ENCODE measurements at places on chromosomes 6 and 20.

- no peak for DNase-seq
Measured at GRCh38 chr6:5713519-5713918, 293.2 kb downstream of the NRN1 start.

DNA sequence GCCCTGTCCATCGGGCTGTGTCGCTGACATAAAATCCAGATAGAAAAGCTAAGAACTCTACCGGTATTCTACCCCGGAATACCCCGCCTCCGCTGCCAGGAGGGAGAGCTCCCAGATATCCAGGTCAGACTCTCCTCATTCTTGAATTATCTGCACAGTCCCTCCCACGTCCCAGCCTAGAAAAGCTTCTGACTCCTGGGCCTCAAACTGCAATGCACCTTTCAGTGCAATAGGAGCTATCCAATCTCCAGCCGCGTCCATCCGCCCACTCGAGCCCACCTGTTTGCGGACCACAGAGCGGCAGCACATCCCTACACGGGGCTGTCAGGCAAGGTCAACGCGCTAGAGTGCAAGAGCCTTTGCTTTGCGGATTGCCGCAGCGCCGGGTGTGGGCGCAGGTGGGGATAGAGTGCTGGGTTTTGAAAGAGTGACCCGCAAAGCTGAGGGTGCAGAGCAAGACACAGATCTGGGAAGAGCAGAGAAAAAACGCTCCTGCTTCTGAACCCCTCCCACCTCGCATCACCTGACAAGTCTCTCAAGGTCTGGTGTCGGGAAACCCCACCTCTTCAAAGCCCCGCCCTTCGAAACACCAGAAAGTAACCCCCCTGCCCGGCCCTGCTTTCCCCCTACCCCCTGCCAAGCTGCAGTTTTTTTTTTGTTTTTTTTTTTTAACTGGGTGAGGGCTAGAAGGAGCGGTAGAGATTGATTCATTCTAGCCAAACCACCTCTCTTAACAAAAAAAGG lies 1.3 kb downstream of the TAPBP start:
- DNase-seq = no peak

DNA sequence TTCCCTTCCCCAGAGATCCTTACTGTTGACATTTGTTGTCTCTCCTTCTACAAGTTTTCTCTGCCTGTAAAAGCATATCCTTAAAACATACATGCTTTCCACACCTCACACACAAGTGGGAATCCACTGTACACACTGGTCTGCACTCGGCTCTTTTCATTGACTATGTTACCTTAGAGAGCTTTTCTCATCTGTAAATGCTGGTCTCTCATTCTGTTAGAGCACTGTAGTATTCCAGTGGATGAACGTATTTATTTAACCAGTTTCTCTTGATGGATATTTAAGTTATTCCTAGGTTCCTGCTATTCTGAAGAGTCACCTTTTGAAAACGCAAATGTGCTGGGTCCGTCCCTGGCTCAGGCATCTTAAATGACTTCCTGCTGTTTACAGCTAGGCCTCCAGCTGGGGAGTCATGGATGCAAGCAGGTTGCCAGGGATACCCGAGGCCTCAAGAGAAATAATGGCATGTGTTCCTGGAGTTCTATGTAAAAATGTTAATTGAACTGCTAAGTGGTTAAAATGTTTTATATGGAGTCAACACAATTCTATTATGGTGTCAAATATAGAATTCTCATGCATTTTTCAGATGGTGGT lies 61.1 kb upstream of the TGM3 start:
- DNase-seq = no peak

DNA sequence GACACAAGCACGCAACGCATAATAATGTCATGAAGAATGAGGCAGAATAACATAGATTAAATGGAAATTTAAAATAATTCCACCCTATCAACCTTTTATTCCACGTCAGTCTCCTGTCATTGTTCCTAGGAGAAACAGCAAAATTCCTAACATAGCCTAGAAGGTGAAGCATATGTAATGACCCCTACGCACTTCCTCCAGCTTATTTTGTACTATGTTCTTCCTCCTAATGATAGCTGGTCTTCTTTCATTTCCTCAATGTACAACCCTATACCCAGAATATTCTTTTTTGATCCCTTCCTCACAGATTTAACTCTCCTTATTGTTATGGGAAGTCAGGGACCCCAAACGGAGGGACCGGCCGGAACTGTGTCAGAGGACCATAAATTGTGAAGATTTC lies 122.0 kb upstream of the CARMIL1 start:
- no peak for DNase-seq

- DNase-seq = no peak
Measured at GRCh38 chr6:95413789-95414188, 163.5 kb upstream of the MANEA start.

GRCh38 chr6:134381959-134382358 lies 64.0 kb upstream of the SGK1 start:
- no peak for DNase-seq

DNA sequence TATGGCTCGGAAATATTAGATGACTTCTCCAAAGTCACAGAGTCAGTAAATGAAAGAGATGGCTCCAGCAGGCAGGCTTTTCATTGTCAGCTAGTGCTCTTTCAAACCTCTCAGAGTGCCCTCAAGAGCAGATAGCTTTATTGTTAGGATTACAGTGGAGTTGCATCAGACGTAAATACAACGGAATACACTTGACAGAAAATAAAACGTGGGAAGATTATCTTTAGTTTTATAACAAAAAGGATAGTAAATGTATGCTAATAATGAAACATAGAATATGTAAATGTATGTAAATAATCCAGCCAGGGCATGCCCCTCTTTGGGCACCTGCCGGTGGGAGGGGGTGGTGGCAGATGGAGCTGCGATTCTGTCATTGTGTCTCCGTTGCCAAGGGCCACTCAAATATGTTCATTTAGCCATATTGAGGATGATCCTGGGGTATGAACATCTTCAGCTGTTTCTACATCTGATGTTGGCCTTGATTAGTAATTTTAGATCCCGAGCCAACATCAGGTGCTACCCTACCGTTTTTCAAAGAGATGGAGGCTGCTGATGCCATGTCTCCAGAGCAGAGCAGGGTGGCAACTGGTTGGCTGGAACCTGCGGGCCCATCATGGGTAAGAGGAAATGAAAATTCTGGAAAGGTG lies 358.3 kb upstream of the SULF2 start:
- no peak for DNase-seq

DNA sequence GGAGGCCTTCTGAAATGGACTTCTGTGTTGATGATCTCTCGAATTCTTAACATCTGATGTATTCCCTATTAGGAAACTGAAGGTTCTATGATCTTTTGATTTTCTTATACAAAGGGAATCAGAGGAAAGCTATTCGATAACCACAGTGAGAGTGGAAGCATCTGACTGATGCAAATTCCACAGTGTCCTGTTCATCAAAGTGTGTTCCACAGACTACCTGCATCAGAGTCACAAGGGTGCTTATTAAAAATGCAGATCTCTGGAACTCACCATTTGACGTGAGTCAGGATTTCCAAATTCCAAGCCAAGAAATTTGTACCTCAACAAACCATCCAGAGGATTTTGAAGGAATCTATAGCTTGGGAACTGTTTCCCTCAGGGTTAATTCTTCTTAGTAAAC lies 4.4 kb upstream of the MEP1A start:
- no peak for DNase-seq

DNA sequence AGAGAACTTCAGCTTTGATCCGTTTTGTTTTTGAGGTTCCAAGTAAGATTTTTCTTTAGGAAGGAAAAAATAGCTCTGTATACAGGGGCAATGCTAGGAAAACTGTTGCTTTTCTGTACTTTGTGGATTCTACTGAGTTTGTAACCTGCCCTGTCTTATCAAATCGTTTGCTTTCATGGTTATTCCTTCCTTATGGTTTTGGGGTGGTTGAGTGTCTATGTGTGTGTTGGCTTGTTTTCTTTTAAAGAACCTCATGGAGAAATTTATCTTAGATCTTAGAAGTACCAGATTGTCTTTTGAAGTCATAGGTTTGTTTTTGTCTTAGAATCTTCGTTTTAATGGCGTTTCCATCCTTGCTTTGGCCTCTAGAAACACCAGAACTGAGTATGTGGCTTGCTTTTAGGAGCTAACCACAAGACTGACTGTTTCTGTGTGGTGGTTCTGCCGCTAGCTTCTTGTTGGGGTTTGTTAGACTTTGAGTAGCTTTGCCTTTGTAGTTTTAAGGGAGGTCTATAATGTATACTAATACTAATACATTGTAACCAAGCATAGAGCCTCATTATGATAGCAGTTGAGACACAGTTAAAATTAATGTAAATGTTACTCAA lies 86.8 kb downstream of the RPP40 start:
- DNase-seq = no peak

- DNase-seq = no peak
Measured at GRCh38 chr6:24019830-24020229, 106.2 kb upstream of the NRSN1 start.

GRCh38 chr20:62202083-62202395 lies 18.0 kb downstream of the HRH3 start:
- no peak for DNase-seq

DNA sequence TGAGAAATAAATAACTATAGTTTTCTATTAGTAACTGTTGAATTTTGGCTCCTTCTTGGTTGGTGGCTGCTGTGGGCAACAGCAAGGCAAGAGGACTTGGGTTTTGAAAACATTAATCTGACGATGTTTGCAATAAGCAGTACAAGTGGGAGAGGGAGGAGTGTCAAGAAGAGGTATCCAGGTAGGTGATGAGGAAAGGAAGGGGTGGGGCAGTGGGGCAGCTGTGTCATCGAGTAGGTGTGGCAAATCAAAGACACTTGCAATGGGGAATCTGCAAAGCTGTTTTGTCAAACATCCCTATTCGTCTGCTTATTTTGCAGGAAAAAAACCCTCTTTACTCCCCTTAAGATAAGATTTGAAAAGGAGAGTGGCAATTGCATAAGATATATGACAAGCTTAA lies 171.9 kb upstream of the MAP3K7 start:
- no peak for DNase-seq

DNA sequence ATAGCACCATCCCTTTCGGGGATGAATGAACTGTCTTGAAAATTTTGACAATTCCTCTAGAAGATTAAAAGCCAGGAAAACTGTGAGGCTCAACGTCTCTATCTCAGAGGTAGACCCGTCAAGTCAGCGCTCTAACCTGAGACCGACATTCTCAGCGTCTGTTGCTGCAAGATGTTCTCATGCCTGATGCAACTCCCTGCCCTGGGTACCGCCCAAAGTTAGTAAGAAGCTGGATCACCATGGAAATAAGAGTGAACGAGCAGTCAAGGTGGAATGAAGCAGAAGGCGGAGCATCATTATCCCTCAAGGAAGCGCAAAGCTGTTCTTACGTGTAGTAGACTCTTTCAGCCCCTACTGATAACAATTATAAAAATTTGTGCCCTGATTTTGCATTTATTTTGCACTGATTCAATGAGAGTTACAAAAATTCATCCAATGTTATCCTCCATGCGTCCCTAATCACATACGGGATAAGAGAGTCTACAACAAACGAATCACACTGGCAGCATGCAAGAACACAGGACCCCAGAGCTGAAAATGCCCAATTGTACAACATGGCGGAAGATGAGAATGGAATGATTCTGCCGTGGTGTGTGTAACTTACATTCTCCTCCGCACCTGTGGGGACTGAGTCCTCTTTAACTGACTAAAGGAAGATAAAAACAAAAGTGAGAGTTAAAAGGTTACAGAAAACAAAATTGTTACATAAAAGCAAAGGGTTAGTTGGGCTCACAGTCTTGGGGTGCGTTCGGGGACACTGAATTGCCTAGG lies 95.4 kb downstream of the BCAS1 start:
- DNase-seq = no peak

- no peak for DNase-seq
Measured at GRCh38 chr6:43890197-43891062, 120.4 kb downstream of the VEGFA start.

DNA sequence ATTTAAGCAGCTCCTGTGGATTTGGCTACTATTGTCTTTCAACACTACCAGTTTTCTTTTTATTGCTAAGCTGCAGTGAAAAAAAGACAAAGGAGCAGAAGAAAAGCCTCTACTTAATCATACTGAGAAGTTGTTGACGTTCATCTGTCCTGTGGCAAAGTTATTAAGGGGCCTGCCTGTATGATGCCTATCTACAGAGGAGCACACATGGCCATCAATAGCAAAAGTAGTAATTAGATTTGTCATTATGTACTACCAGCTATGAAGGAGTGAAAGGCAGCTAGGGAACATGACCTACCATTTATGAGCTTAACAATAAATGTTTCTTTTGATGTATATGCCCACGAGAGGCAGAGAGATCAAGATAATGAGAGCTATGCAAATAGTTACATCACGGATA lies 620.9 kb downstream of the PHF3 start:
- no peak for DNase-seq

GRCh38 chr6:151004383-151005024 lies 139.0 kb downstream of the MTHFD1L start:
- no peak for DNase-seq

DNA sequence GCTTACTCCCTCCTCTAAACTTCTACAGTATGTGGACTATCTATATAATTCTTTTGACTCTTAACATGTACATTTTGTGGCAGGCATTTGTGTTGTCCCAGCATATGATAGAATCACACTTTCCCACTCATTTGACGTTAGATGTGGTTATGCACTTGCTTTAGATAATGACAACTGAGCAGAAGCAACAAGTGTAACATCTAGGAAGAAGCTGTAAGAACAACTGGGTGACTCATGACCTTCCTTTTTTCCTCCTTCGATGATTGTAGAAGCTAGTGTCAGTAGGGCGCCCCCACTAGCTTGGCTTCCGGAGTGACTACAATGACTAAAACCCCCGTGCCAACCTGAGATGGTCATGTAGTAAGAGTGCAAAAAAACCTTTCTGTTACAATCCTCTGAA lies 74.6 kb upstream of the CEP85L start:
- no peak for DNase-seq

- no peak for DNase-seq
Measured at GRCh38 chr6:125773387-125774341, 17.1 kb upstream of the NCOA7 start.

DNA sequence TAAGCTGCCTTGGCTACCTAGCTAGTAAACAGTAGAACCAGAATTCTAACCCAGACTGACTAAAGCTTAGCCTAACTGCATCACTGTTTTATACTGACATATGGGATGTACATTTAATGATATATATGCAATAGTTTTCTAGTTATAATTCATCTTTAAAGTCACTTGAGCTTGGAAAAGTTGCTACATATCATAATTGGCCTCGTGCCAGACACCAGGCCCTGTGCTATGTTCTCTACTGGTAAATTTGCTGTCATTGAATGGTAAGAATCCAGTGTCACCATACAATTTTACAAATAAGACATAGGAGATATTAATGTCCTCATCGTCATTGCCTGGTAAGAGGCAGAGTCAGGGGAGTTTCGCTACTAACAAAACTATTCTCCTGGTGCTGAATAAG lies 396.8 kb downstream of the CDKAL1 start:
- DNase-seq = no peak

DNA sequence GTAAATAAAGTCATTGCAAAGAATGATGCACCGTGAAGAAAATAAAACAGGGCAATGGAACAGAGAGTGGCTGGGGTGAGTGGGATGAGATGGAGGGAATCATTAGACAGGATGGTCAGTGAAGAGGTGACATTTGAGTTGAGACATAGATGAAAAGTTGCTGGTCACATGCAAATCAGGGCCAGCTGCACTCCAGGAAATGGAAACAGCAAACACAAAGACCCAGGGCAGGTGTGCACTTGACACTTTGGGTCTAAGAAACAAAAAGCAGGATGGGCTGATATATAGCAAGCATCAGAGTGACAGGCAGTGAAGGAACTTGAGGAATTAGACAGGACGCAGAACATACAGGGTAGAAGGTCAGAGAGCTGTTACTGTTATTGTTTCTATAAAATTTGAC lies 171.5 kb upstream of the RIPOR2 start:
- no peak for DNase-seq
